NCI-H1092 (cell line): ENCODE measurements at places on chromosomes 4 and X.

DNA sequence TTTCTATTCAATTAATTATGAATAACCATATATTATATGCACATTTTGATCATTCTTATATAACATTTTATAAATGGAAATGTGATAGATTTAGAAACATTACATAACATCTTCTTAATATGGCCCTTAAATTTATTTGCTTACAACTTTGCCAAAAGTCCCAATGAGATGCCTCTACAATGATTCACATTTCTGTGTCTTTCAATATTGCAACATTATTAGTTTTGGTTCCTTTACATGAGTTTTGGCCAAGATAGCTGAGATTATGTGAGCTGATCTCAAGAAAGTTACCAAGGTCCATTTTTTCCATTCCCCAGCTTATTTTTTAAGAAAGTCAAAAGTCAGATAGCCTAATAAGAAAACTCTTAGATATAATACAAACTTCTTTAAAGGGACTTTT is 361.2 kb downstream of the PCDH7 start:
- no peak for DNase-seq

- peak; percentile 65 for DNase-seq
Measured at GRCh38 chr4:66034671-66035070, 364.4 kb upstream of the EPHA5 start.

DNA sequence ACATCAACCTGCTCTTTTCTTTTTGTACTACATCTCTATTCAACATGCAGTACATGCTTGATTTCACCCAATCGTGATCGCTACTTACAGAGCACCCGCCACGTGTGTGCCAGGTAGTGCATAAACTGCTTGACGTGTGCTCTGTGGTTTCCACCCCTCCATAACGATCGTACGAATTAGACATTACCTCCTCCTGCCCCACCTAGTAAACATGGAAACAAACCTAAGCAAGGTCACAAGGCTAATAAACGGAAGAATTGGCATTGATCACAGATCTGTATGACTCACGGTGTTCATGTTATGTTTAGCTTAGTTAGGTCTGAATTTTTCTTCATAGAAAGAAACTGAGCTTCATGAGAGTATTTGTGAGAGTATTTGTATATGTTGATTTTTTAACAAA is 64.1 kb downstream of the STX18 start:
- no peak for DNase-seq

- no peak for DNase-seq
Measured at GRCh38 chr4:145351922-145352321, 129.7 kb upstream of the SMAD1 start.

DNA sequence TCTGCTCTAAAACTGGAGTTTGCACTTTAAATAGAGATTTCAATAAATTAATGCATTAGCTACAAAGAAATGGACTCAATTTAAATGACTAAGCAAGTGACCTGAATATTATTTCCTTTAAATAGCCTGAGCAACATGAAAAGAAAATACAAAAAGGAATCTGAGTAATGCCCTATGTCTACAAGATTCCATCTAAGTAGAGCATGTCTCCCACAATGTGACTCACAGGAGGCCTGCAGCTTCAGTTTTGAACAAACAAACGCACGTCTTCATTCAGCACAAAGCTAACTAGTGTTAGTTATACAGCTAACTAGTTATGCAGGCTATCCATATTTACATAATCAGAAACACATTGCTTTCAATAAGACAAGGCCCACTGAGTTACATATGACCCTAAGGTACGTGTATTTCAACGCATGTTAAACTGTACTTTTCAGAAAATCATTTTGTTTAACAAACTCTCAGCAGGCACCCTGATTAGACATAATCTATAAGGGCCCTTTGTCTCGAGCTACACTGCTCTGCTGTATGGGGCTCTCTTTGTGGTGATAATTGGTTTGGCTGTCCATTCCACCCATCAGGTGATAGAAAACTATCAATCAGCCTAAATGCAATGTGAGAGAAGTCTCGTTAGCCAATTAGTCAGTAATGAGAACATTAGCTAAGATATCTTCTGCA is 116.5 kb downstream of the MAML3 start:
- DNase-seq: no peak

DNA sequence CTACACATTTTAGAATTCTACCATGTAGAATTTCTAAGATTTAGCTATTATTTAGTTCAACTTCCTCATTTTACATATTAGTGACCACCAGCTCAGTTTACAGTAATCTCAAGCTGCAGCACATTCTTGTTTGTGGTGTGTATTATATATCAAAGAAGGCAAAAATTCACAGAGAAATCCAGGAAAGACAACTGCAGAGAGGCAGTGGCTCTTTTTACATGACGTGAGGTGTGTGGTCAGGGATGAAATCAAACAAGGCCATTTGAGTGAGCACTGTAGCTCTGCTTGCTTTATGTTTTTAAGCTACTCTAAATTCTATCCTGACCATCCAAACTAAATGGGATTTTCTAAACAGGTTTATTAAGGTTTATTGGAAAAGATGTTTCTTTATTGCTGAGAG is 71.1 kb downstream of the COL25A1 start:
- no peak for DNase-seq
